ENCODE measurements at places on chromosomes 1 and 21.

GRCh38 chr1:24540051-24540905 is 15.6 kb upstream of the NCMAP start:
- no peak for DNase-seq

DNA sequence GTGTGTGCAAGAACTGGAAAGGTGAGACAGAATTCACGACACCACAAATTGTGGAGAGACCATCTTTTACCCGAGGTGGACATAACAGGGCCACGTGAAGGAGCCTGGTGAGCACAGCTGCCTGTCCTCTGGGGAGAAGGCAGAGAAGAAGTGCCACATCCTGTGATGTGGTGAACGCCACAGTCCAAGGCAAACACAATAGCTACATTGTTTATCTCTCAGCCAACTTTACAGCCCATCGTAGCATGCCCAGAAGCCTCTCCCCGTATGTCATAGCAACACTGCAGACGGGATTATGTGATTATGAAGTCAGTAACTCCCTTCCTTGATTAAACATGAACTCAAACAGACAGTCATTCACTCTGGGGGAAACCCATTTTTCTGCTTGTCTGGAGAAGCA is 612.2 kb downstream of the SMYD3 start:
- no peak for DNase-seq

DNA sequence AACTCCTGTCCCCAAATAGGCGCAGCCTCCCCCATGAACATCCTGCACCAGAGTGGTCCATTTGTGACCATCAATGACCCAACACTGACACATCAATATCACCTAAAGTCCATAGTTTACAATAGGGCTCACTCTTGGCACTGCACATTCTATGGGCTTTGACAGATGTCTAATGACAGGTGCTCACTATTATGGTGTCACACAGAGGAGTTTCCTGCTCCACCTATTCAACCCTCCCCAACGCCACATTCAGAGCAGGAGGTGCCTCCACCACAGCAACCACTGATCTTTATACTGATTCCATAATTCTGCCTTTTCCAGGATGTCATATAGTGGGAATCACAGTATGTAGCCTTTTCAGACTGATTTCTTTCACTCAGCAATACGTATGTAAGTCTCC is 24.2 kb downstream of the GNG4 start:
- no peak for DNase-seq

- no peak for DNase-seq
Measured at GRCh38 chr1:151993084-151993733, 450 bp downstream of the S100A10 start.

DNA sequence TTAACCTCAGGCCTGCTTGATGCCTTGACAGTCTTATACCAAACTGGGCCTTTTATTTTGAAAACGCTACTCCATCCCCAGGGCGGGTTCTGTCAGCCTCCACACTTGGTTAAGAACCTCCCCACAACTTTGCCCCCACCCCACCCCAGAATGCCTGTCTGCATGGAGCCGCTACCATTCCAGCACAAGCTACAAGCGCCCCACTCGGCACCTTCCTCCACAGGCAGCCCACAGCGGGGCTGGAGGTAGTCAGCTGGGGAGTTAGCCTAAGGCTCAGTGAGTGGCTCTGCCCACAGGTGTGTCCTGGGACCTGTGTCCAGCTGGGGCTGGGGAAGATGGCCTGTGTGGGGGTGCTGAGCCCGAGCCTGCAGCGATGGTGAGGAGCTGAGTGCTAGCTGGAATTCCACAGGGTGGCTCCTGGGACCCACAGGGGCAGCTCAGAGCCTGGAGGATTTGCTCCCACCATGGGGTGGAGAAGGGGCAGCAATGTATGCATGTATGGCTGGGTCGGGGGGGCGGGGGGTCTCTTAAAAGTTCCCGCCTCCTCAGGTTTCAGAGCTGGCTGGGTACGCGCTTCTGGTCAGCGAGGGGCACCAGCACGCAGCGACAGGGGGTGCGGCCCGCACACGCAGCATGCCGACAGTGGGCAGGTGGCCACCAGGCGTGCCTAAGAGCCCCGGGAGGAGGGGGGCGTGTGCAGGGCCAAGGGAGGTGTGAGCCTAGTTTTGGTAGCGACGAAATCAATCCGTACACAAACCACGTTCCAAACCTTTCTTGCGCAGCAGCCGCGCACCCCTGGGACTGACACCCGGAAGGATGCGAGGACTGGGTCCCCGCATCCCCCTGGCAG is 917 bp downstream of the ETNK2 start:
- peak; percentile 19 for DNase-seq

GRCh38 chr1:46034601-46035516 is 97.6 kb downstream of the PIK3R3 start:
- no peak for DNase-seq

GRCh38 chr1:168939110-168939946 is 167.2 kb upstream of the ATP1B1 start:
- DNase-seq, result peak; percentile 3

- DNase-seq, result no peak
Measured at GRCh38 chr1:236575523-236575922, 28.8 kb downstream of the HEATR1 start.

DNA sequence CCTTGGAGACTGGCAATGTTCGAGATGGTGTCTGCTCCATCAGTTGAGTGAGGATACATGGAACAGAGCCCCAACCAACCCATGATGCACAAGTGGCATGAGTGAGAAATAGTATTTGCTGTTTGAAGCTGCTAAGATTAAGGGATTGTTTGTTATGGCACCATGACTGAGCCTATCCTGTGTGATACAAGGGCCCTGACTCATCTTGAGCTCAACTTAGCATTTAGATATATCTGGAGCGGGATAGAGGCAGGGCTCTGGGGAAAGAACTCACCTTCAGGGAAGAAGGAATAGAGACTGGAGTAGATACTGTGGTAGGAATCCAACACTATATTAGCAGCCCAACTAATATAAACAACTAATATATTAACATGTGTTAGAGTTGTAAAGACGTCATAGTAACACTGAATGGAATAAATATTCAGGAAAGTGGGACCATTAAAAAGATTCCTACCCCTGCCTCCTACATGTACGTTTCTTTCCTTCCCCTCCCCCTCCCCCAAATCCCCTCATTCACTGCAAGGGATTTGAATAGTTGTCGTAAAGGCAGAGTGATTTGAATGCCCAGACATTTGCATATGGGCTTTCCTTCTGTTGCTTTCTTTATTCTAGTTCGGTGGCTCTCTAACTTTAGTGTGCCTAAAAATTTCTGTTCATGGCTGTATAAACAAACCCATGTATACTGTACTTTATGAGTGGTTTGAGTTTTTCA is 106.6 kb upstream of the POU3F1 start:
- no peak for DNase-seq

DNA sequence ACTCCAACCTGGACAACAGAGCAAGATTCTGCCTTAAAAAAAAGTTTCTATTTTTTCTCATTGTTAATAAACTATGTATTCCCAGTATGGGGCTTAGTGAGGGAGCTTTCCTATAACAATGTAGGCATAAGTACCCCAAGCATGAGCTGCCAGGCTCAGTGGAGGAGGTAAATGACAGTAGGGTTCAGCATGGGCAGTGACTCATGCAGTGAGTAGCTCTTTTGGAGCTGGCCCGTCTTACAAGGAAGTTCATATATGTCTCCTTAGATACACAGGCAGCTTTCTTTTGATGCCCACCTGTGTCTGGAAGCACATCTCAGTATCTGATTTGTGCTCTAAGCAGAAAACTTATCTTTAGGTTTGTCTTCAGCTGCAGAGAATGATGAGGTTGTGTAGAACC is 57.9 kb downstream of the ZNF678 start:
- DNase-seq, result no peak

- no peak for DNase-seq
Measured at GRCh38 chr1:226976276-226976977, 36.3 kb downstream of the COQ8A start.

DNA sequence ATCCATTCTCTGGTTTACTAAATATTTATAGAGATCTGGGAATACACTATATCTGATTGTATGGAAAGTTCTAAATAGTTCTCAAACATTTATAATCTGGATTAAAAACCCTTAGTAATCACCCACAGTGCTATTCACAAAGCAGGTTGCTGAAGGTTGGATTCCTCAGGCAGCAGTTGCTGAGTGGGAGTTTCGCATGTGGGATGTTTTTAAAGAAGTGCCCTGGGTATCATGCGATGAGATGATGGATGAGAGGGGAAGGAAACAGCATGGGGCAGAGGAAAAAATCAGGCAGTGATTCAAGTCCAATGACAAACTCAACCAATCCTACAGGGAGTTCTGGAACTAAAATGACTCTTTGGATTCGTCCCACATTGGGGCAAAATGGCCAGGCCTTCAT is 85.3 kb upstream of the GALNT2 start:
- no peak for DNase-seq

- no peak for DNase-seq
Measured at GRCh38 chr1:45620588-45621500, 3.0 kb downstream of the CCDC17 start.

- DNase-seq, result no peak
Measured at GRCh38 chr1:96538111-96538641, 183.4 kb upstream of the PTBP2 start.

DNA sequence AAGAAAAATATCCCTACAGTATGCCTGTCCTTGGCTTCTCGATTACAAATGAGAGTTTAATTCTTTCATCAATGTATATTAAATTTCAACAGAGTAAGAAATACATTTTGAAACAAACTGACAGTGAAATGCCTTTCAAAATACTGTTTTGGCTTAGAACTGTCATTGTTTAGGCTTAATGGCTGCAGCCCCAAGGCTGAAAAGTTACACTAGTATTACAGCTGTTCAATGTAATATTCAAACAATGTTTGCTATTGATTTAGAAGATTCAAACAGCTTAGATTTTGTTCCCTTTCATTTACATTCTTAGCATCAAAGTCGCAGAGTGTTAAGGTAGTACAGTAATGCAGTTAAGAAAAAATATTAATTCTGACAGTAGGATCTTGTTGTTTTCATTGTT is 882.9 kb upstream of the ADGRL2 start:
- DNase-seq, result no peak

DNA sequence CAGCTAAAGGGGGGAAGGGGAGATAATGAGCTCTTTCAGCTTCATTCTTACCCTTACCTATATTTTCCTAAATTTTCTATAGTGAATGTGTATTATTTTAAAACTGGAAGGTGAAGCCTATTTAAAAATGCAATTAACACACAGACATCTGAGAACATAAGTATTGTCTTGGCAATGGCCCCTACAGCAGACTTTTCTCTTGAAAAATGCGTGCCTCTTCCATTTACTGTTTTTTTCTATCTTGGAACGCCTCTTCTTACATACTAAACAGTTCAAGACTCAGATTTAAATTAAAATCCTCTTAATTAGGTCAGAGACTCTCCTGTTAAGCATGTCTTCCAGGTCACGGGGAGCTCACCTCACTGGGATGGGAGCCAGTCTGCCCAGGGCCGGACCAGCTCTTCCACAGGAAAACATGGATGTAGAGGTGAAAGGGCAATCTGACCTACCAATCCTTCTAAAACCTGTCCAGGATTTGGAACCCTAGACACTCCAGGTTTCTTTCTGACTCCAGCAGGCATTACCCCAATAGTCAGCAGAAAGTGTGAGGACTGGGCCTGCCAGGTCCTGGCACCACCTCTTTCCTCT is 137.3 kb downstream of the ZNF281 start:
- no peak for DNase-seq

DNA sequence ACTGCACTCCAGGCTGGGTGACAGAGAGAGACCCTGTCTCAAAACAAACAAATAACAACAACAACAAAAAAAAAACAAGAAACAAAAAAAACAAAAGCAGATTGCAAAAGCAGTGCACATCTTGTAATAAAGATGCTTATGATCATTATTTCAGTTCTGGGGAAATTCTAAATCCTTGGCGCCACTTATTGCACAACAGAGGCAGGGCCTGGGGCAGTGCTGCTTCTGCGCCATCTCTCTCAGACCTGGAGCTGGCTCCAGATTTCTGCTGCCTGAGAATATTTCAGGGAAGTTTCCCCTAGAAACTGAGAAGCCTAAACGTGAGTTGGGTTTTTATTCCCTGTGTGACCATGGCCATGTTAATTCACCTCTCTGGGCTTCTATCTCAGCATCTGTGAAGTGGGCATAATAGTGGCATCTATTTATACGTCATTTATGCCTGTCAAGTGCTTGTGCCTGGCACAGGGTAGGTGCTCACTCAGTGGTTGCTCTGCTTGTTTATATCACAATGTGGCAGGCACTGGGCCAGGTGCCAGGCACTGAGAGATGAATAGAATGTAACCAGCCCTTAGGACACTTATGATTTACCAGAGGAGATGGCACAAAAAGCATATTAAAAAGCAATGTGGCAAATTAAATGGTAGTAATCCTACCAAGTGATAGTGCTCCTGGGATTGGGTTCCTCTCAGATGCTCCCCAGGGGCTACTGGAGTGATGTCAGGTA is 67.9 kb downstream of the MDM4 start:
- peak; percentile 57 for DNase-seq

Data from NCI-H1105 (cell line).